ENCODE measurements at places on chromosomes 12 and 14.

GRCh38 chr12:13198241-13198640, 1.7 kb downstream of the EMP1 start:
- no peak for DNase-seq

DNA sequence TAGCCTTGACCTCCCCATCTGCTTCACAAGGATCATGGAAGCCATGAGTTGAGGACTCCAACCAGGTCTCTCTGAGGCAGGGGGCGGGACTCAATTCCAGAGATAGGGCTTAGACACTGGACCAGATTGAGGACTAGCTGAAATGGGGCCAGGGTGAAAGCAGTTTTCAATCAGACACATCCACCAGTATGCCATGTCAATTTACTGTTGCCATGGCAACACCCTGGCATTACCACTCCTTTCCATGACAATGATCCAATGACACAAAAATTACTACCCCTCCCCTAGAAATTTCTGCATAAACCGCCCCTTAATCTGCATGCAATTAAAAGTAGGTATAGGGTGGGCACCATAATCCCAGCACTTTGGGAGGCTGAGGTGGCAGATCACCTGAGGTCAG, 18.6 kb upstream of the DCAF5 start:
- DNase-seq: no peak

DNA sequence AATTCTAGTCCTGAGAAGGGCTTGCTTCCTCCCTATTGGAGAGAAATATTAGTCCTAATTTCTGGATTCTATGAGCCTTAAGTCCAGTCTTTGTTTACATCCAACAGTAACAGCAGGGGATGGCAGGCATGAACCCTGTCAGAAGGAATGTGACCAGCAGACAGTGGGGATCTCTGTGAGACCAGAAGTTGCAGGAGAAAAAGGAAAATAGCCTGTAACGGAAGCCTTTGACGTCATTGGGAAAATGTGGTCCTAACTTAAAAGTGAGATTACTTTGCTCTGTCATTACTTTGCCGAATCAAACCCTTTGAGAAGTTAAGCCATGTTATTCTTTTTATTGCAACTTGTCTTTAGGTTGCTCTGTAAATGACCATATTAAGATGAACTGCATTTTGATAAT, 218.2 kb upstream of the PRICKLE1 start:
- no peak for DNase-seq

DNA sequence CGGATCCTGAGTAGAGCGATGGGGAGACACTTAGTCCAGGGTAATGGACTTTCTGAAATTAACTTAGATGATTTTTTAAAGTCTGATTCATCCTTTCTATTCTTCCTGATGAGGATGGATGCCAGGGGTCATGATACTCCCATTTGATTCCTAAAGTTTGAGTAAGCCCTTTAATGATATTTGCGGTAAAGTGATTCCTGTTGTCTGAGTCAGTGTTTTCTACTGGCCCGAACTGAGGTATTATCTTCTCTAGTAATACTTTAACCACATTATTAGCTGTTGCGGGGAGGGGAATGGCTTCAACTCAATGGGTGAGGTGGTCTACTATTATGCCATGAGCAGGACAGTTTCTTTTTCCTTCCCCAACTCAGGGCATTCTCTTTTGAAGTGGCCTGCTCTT, 111.6 kb downstream of the RIN3 start:
- DNase-seq: no peak

DNA sequence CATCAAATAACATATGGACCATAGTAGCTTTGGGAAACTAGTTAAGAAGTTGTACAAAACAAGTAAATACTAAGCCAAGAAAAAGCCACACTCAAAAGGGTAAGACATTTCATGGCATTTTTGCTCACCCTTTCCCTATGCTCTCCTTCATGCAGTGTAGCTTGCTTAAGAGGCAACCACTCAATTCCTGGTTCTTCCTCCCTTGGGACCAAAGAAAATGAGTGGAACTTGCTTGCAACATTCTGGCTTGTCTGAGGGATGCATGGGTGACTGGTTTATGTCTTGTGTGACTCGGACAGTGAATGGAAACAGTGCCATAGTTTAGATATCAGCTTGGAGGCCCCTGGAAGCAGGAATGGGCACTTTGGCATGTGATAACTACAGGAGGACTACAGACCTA, 252.0 kb upstream of the ARID2 start:
- DNase-seq: no peak

DNA sequence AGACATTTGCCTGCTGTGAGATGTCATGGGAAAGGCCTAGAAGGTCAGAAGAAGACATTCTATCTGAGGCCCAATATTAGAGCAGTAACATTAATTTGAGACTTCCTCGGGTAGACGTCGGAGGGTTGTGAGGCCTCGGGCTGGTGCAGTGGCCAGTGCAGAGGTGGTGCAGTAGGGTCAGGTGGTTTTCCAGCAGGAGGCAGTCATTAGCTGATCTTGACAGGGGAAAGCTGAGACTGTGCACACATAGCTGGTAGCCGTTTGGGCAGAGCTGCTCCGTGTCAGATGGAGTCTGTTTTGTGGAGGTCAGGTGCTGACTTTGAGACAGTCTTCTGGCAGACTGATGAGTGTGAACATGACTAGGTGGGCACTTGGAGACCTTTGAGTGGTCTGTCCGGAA, 65.7 kb upstream of the ASPG start:
- no peak for DNase-seq

GRCh38 chr14:56183631-56184157, 65.5 kb downstream of the PELI2 start:
- DNase-seq: no peak

- peak; percentile 48 for DNase-seq
Observed at GRCh38 chr12:95918194-95918993, 24.0 kb downstream of the CCDC38 start.

DNA sequence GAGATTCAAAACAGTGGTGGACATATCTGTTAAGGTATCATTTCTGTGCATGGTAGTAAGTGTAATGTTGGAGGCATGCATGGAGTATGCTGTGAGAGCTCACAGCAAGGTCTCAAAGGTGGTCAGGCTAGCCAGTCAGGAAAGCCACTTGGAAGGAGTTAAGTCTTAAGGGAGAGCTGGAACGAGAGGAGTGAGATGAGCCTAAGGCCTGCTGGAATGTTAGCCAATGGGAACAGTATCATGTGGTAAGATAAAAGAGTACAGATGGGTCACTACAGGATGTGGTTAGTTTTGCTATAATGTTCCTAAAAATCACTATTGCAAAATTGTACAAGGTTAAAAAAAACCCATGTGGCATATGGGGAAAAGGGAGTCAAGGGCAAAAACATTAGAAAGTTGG, 311.7 kb upstream of the E2F7 start:
- no peak for DNase-seq

- DNase-seq: no peak
Observed at GRCh38 chr12:536751-537245, 77.1 kb downstream of the B4GALNT3 start.

DNA sequence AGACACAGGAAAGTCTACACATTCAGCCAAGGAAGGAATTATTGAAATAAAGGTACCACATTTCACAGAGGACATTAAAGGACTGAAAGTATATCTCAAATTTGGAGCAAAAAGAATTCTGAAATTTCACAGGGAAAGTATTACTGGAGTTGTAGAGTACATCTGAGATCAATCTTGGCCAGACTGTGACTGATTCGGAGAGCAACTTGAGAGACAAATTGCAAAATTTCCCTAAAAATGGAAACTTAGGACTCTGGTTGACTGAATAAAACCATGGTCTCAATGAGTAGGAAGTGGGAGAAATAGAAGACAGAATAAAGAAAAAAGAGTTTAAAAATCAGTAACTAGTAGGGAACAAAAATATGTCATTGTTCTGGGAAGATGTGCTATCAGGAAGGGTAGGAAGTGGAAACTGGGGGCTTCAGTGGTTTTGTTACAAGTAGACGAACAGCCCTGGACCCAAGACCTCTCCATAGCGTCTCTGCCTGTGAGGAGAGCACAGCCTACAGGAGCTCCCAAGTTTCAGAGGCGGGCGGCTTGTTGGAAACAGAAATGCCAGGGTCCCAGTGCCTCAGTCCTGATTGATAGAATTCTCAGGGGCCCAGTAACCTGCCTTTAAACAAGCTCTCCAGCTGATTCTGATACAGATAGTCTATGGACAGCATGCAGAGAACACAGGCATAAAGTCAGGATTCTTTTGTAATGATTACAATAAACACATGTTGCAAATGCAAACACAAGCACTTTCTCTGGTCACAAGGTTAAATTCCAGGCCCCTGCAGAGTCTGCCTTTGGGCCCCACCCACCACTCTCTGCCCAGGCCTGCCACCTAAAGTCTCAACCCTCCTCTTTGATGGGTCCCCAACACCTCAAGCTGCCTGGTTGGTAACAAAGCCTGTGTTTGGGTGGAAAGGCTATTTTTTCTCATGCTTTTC, 63.1 kb downstream of the BBS10 start:
- DNase-seq: no peak

DNA sequence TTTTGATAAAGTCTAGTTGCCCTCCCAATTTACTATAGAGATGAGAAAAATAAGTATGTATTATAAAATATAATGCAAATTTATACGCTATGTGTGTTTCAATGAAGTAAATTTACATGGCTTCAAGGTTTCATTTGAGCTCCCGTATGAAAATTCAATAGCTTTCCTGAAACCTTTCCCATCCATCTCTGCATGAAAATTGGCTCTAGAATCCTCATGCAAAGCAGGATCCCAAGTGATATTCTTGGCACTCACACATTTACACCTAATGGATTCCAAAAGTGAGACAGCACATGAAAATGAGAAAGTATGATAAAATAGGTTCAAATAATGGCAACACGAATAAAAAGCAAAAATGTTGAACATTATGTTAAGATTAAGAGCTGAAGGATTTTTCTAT, 1595.8 kb upstream of the SEL1L start:
- DNase-seq: no peak

DNA sequence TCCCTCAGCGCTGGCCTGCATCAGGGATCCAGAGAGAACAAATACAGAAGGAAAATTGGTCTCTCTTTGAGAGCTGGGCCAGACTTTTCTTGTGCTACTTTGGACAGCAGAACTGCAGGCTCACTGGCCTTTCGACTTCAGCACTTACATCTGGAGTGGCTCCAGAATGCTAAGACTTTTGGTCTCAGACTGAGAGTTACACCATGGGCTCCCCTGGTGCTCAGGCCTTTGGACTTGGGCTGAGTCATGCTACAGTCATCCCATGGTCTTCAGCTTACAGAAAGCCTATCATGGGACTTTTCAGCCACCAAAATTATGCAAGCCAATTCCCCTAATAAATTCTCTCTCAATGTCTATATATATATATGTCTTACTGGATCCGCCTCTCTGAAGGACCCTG, 9.0 kb upstream of the CD163 start:
- no peak for DNase-seq

DNA sequence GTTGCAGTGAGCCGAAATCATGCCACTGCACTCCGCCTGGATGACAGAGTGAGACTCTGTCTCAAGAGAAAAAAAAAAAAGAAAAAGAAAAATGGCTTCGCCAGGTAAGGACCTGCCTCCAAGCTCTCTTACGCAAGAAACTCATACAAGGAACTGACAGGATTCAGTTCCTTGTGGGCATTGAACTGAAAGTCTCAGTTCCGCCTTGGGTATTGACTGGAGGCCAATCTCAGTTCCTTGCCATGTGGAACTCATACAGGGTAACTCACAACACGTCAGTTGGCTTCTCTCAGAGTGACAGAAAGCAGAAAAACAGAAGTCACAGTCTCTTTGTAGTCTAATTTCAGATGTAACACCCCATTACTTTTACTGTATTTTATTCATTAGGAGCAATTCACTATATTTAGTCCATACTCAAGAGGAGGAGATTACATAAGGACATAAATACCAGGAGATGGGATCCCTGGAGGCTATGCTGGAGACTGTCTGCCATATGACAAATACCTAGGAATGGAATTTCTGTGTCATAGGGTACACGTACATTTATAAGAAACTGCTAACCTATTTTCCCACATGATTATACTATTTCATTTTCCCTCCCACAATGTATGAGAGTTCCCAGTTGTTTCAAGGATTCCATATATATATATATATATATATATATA, 11.4 kb upstream of the NOPCHAP1 start:
- no peak for DNase-seq

GRCh38 chr12:47397664-47398281, 308.1 kb downstream of the RPAP3 start:
- peak; percentile 55 for DNase-seq

DNA sequence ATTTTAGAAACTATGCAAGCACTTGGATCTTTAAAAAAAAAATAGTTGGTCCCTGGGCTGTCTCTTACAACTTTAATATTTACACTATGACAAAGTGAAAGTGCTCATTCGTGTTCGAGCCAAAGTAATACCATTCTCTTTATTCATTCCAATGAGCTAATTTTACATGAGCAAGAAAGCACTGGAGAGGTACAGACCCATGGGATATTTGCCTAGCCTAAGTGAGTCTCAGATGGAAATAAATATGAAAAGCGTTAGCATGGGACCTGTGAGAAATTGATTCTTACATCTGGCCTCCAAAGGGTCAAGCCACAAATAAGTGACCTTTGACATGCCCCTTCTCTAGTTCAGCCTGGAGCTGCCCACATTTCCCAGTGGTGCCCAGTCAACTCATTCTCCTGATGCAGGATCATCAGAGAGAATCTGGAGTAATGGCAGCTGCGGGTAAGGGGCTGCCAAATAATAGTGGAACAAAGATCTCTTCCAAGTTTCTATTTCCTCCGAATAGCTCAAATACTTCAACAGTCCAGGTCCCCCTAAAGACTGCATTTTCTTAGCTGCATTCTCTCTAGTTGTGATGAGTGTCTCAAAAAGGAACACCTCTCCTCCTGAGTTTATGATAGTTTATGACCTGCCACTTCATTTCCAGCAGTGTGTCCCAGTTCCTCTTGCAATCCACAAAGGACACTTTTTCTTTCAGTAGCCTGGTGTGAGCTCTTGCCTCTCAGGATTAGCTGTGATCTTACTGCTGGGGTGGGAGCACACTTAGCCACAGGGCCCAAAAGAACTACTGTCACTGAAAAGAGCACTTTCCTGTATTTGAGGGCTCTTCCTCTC, 208.2 kb downstream of the DAD1 start:
- DNase-seq: no peak

DNA sequence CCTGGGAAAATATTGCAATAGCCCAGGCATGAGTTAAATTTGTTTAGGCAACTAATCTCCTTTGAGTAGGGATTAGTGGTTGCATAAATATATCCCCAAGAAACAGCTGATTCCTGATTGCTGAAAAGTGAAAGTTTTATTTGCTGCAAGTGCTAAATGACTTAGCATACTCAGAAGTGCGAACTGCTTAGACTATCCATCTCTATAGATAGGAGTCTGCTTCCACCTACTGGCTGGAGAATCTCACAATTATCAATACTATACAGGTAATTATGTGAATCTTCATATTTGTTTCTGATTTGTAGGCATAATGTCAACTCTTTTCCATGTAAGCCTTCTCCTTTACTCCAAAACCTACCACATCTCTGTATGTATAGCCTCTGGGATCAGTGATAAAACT, 12.0 kb upstream of the SLCO1B3 start:
- peak; percentile 59 for DNase-seq

All from endothelial cell of umbilical vein (primary cell).